ENCODE measurements at places on chromosomes 3 and 15.

DNA sequence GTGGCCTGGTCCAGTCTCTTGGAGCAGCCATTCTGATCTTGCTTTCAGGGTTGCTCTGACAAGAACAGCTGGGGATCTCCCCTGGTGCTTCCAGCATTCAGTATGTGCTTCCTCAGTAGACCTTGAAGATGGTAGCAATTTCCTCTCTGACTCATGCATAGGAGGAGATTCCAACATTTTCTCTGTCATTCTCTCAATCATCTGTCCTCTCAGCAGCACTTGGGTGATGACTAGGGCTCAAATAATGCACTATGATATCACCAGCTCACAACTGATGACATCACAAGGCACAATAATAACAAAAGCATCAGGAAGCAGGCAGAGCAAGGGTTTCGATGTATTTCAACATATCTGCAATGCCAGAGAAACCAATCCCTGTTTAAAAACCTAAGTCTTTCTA lies 52.7 kb downstream of the NFKBIZ start:
- DNase-seq = peak; percentile 97

GRCh38 chr3:63673111-63673510 lies 20.6 kb downstream of the SNTN start:
- no peak for DNase-seq

- no peak for DNase-seq
Observed at GRCh38 chr3:121667333-121667732, 6.6 kb upstream of the HCLS1 start.

GRCh38 chr3:130428871-130429712 lies 83.6 kb downstream of the COL6A5 start:
- no peak for DNase-seq

- no peak for DNase-seq
Observed at GRCh38 chr15:39581242-39581792, 438 bp downstream of the THBS1 start.

GRCh38 chr3:30677347-30677685 lies 70.9 kb downstream of the TGFBR2 start:
- no peak for DNase-seq
